ENCODE measurements at places on chromosomes 1 and 21.

DNA sequence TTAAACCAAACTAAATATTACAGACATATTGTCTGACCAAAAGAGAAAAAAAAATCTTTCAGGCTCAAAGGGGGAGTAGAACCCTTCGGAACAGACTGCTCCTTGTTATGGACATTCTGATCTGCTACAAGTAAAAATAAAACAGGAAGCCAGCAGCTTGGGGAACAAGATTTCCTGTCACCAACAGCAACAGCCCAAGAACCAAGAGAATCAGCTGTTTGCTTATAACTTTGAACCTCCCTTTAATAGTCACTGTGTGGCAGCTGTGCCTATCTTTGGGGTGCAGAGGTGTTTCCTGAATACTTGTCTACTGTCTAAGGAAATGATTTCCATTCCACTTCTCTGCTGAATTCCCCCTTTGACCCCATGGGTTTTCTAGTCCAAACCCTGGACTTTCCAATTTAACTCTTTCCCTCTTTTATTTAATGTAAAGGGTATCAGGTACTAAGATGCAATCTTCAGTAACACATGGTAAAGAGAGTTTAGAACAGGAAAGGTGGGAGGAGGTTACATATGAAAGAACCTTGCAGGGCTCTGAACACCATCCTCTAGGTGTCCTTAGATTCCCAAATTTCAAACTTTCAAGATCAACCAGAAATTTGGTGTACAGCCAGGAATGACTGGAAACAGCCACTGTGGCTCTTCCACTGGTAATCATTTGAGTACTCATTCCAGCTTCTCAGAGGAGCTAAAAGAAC, 38.6 kb downstream of the GPR3 start:
- no peak for DNase-seq

DNA sequence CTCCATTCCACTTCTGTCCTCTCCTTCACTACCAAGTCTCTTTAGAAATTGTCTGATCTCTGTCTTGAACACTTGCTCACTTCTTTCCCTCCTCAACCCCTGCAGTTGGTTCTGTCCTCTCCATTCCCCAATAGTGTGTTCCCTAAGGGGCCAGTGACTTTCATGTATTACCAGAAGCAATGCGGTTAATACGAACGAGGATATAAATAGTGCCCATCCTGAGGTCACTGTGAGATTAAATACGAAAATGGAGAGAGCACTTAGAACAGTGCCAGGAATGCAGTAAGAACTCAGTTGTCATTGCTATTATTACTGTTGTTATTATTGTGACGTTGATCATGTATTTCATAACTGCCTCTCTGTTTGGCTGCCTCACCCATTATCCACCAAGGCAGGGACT, 53.0 kb upstream of the ARTN start:
- DNase-seq: no peak

GRCh38 chr1:151790940-151791651, 796 bp upstream of the TDRKH start:
- DNase-seq: no peak

DNA sequence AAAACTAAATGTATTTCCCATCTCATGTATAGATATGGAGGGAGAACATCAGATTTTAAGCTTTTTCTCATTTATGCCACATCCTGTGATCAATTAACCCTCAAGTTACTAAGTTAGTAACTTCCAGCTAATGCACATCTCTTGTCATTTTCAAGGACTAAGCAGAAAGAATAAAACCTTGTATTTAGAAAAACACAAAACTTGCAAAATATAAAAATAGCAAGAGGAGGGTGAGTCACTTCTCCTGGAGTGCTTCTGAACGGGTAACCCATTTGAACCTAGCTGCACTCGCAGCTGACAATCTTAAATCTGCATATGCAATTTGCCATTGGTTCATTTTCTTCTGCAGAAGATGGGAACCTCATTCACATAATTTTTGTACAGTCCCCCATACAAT, 500.5 kb downstream of the SETD4 start:
- no peak for DNase-seq

DNA sequence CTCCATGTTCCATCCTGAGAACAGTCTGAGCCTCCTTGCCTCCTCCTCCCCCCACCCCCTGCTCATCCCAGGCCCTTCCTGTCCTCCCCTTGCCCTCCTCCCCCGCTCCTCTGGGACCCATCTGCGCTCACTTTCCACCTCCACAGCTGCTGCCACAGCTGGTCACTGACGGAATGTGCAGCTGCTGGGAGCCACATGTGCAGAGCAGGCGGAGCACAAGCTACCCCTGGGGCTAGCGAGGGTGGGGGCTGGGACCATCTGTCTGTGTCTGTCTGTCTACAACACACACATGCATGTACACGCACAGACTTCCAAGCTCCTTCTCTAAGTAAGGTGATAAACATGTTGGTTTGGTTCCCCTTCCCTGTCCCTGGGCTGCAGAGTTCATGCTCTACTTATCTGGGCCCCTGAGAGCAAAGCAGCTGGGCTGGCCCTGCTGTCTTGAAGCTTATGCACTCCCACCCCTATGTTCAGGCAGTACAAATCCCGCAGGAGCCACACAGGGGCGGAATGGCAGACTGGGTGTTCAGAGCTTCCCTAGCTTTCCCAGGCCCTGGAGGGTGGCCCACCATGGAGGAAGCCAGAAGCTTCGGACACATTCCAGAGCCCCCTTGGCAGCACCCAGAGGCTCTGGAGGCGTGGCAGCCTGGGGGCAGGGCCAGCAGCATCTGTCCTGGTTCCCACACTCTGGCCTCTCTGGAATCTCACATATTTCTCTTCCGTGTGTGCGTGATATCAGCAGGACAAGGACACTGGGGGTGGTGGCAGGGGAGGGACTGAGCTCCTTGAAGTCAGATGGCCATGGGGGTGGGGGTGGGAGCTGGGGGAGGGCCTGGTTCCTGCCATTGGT, 7.0 kb upstream of the HEYL start:
- peak; percentile 77 for DNase-seq

GRCh38 chr1:45589861-45590260, 6.0 kb downstream of the NASP start:
- no peak for DNase-seq

DNA sequence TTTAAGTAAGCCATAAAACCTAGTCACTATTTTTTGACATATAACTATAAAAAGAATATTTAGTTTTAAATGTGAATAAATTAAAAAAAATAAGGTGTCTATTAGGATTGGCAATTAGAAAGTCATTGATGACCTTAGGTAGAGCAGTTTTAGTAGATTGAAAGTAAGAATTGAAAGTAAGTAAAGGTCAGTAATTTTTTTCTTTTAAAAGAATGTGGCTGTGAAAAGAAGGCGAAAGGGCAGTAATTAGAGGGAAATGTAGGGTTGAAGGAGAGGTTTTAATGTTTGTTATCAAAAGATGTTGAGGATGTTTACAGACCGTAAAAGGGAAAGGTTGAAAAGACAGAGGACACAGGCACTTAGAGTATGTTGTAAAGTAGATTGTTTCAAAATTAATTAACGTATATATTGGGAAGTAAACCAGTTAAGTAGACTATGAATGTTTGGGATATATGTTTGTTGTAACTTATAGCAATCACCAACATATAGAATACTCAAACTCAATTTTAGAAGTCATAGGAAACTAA, 41.0 kb downstream of the ZFYVE9 start:
- no peak for DNase-seq

DNA sequence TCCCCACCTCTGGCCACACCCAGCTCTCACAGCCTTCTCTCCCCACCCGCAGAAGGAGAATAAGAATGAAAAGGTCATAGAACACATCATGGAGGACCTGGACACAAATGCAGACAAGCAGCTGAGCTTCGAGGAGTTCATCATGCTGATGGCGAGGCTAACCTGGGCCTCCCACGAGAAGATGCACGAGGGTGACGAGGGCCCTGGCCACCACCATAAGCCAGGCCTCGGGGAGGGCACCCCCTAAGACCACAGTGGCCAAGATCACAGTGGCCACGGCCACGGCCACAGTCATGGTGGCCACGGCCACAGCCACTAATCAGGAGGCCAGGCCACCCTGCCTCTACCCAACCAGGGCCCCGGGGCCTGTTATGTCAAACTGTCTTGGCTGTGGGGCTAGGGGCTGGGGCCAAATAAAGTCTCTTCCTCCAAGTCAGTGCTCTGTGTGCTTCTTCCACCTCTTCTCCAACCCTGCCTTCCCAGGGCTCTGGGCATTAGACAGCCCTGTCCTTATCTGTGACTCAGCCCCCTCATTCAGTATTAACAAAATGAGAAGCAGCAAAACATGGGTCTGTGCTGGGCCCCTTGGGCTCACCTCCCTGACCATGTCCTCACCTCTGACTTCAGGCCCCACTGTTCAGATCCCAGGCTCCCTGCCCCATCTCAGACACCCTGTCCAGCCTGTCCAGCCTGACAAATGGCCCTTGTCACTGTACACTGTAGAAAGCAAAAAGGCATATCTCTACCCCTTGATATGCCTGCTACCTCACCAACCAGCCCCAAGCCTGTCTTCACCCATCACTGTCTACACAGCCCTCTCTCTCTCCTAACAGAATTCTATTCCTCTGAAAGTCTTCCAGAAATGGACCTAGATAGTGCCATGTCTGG, 3.2 kb downstream of the S100A9 start:
- DNase-seq: no peak

GRCh38 chr21:38913120-38913892, 107.6 kb downstream of the ETS2 start:
- peak; percentile 79 for DNase-seq

DNA sequence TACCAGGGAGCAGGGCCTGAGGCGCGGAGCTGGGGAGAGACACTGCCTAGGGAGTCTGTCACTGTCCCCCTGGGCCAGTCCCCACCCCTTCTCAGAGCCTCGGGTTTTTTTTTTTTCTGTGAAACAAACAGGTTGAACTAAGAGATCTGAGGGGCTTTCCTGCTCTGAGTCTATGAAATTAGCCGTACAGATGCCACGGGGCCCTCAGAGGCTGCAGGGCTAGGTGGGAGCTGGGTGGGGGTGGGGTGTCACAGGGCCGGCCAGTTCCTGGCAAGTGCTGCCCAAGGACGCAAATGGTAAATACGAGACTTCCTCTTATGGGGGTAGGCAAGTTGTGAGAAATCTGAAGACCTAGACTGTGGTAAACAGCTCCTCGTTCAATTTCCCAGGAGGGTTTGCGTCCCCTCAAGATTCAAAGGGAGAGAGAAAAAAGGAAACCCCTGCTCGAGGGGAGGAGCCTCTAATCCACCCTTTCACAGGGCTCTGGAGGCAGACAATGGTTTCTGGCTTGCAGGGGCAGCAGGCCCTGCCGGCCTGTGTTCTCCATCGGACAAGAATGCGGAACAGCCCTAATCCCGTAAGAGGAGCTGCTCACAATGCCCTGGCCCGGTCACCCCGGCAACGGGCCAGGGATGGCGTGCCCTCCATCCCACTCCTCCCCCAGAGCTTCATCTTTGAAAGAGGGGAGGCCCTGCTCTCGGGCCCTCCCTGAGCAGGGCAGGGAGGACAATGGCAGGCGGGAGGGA, 7.8 kb downstream of the NUAK2 start:
- DNase-seq: peak; percentile 77

DNA sequence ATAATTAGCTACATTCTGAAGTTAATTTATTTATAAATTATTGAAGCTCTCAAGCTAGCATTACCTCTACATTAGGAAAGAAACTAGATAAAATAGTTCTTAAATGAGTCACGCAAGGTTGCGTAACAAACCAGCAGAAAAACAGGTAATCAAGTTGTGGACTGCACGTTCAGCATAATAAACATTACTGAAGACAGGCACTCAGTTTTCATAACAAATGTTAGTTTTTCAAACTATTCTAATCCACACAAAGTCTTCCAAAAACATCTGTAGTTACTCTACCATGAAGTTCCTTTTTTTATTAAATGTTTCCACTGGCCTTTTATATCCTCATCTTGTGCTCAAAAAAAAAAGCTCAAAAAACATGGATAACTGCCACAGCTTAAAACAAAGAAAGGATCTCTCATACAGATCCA, 1.3 kb downstream of the TOR1AIP2 start:
- DNase-seq: no peak

DNA sequence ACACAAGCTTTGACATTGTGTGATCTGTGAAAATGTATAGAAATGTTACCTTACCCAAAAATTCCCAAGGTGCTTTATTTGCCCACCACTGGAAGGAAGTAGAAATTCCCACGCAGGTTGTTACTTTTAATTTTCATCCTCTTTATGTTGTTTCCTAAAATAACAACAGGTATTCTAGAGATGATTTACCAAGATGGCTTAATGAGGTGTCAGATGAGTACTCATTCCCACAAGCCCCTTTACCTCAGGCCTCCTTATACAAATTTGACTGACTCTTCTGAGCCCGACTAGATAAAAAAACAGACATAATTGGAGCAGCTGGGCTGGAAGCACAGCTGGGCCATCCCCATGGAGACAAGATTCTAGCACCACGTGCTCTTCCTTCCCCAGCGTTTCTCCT, 114.6 kb downstream of the LIPI start:
- DNase-seq: no peak

DNA sequence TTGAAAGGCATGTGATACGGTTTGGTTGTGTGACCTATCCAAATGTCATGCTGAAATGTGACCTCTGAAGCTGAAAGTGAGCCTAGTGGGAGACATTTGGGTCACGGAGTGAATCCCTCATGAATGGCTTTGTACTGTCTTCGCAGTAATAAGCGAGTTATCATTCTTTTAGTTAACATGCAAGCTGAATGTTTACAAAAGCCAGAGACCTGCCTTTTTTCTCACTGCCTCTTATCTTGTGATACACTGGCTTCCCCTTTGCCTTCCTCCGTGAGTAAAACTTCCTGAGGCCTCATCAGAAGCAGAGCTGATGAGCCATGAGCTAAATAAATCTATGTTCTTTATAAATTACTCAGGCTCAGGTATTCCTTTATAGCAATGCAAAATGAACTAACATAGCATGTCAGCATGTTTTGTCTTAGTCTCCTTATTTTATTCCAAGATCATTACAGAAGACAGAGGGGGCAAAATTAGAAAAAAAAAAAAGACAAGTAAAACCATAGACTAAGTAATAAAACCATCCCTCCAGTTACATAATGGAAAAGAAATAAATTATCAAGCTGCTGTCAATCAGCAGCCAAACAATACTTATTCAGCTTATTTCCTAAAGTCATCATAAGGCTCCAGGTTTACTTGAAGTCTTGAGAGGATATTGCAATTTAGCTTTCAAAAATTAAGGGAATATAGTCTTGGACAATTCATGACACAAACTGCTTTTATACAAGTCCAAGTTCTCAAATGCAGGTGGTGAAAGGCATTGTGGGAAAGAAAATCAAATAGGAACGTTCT, 12.1 kb downstream of the RGS18 start:
- DNase-seq: no peak

Measured in type B pancreatic cell (in vitro differentiated cells).